ENCODE measurements at places on chromosomes 13 and 19.

DNA sequence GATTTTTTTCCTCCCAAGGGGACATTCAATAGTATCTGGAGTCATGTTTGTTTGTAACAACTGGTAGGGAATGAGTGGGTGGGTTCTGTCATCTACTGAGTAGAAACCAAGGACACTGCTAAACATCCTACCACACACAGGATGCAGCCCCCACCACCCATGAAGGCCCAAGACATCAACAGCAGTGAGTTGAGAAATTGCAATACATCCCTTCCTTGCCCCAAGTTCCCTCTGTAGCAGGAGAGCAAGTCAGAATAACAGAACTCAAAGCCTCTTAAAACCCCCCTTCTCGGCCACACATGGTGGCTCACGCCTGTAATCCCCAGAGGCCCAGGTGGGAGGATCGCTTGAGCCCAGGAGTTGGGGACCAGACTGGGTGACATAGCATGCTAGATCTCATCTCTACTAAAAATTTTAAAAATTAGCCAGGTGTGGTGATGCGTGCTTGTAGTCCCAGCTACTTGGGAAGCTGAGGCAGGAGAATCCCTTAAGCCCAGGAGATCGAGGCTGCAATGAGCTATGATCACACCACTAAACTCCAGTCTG is 2.4 kb upstream of the CYP2F1 start:
- no peak for DNase-seq

GRCh38 chr13:103087275-103087674 is 21.1 kb upstream of the SLC10A2 start:
- no peak for DNase-seq

- no peak for DNase-seq
Measured at GRCh38 chr13:79562557-79562956, 81.6 kb downstream of the NDFIP2 start.

DNA sequence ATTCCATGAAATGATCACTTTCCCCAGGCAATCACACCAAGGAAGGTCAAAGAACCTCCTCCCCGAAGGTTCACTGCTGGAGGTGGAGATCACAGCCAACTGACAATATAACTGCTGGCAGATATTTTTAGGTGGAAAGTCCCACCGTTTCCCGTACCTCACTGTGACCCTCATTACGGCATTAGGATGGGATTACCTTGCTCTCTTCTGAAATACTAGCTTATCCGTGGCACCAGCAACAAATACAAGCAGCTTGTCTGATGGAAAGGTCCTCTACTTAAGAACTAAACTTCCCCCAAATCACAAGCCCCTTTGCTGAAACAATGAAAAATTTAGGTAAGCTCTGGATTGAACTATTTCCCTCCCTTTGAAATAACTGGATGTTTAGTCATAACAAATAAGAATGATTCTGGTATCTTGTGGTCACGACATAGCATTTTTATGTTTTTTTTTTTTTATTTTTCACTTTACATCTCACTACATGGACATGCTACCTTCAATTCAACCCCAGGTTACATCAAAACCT is 178.9 kb downstream of the COL4A1 start:
- DNase-seq, result no peak

DNA sequence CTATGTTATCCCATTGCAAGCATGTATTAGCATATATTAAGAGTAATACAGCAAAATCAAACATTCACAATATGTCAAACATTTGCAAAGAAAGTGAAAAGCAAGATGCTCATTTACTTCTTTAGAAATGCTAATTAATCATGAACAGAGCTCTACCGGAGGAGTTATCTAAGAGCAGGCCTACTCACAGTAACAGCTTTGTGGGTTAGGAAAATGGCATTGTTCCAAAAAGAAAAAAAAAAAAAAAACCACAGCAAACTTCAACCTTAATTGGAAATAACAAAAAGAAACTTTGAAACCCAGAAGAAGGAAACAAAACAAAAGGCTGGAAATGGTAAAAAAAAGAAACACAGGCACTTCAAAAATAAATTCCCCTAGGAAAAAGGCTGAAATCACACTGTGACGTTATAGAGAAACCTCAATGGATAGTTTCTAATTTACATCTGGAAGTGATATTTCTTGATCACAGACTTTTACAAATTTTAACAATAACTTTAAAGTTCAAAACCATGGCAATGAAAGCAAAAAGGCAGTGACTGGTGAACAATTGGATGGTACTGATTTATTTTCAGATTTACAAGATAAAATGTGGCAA is 1236.8 kb upstream of the SPRY2 start:
- no peak for DNase-seq

DNA sequence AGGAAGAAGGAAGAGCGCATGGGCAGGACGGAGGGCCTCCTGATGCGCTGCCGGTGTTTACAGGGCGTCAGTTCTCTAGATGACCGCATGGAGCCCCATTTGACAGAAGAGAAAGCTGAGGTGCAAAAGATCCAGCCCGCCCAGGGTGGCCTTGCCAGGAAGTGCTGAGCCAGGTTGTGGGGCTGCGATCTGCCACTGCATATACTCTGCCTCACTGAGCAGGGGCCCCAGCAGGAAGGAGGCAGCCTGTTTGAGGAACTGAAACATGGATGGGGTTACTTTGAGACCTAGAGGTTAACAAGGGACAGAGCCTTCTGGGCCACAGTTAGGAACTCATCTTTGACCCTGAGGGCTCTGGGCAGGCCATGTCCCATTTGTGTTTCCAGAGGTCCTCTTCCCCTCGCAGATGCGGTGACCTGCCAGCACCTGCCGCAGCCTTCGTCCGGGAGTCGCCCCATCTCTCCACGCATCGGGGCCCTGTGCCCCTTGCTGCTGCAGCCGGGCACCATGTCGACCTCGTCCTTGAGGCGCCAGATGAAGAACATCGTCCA is 3.2 kb downstream of the EPN1 start:
- no peak for DNase-seq

DNA sequence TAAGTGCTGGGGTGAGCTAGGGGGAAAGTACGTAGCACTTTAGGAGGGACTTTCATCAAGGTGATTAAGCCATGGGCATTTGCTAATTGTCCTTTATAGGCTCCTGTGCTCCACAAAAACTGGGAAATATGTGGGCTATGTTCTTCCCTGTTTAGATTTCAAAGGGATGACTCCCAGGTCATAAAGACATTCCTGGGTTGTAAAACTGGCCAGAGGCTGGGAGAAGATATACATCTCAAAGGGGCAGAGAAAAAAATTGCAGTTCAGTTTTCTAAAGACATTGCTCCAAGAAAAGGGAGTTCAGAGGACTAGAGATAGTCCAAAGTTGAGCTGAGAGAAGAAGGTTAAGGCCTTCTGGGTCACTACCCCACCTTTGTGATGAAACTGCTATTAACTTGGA is 204.8 kb downstream of the MYO16 start:
- no peak for DNase-seq

DNA sequence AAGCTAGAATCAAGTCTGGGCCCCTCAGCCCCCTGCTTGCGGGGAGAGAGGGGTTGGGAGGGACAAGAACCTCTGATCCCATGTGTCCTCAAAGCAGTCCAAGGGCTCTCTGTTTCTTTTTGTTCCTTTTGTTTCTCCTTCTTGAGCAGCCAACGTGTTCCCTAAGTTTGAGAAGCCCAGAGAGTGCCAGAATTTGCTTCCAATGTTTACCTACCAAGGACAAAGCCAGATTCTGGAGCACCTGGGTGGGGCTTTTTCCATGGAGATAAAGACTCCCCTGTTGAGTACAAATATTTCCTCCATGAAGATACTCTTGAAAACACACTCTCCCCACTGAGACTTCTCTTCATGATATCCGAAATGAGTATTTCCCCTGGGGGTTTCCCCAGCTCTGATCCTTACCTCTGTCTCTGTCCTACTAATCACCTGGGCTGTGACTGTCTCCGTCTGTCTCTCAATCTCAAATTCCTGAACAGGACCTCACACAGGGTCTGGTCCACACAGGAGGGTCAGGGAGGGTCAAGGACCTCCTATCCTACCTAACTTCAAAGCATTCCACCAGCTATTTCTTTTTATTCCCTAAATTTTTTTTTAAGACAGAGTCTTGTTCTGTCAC is 27.4 kb downstream of the CD177 start:
- no peak for DNase-seq

- DNase-seq, result peak; percentile 89
Measured at GRCh38 chr19:9792206-9793070, 23.9 kb upstream of the ZNF846 start.

DNA sequence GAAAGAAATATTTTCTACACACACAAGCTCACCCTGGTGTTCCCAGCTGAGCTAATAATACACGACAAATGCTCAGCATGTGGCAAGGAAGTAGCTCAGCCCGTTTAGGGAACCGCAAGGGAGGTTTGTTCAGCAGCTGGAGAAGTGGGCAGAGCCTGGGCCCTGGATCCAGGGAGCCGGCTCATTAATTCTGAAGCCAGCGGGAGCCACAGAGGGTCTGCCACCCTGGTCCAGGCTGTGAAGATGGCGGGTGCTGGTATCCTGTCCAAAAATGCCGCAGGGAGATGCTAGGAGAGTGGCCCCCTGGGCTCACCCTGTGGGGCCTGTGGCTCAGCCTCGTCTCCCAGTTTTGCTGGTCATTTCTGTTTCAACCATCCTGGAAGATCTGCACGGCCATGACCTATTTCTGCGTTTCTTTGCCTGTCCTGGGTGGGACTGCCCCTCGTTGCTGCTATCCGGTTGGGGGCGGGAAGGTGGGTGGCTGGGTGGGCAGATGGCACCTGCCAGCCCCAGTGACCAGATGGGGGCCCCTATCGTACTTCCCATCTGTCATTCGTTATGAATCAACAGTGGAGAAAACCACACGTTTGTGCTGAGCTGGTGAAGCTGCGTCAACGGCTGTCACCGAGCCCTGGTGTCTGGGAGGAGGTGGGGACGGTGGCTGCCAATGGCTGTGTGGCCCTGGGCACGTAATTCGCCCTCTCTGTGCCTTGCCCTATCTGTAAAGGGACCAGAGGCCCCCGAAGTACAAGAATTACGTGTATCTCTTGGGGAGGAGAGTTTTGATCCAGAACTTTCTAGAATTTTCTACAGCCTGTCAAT is 2.7 kb upstream of the GNA15 start:
- DNase-seq, result peak; percentile 85

- DNase-seq, result no peak
Measured at GRCh38 chr13:31767175-31767900, 28.0 kb downstream of the RXFP2 start.

GRCh38 chr13:45615501-45616101 is at the start of gene ERICH6B:
ERICH6B (minus strand) TSS chr13:45615739; CDS start chr13:45597005, 18,734 bp downstream.
- no peak for DNase-seq

GRCh38 chr19:17402982-17403855 is 2.2 kb downstream of the BST2 start:
- DNase-seq, result no peak

DNA sequence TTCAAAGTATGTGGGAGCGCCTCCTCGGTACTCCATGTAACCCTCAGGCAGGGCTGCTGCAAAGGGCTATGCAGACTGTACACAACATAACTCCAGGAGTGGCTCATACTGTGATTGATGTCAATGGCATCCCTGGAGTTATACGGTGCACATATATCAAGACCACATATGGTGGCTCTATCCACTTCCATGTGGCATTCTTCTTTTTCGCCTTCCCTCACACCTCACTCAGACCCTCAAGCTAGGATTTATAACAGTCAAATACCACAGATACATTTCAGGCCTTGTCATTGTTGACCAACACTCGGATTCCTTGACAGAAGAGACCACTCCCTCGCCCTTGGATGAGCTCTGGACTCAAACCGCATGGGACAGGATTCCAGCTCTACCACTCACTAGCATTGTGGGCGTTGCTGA is 11.3 kb upstream of the UBL3 start:
- DNase-seq, result no peak

DNA sequence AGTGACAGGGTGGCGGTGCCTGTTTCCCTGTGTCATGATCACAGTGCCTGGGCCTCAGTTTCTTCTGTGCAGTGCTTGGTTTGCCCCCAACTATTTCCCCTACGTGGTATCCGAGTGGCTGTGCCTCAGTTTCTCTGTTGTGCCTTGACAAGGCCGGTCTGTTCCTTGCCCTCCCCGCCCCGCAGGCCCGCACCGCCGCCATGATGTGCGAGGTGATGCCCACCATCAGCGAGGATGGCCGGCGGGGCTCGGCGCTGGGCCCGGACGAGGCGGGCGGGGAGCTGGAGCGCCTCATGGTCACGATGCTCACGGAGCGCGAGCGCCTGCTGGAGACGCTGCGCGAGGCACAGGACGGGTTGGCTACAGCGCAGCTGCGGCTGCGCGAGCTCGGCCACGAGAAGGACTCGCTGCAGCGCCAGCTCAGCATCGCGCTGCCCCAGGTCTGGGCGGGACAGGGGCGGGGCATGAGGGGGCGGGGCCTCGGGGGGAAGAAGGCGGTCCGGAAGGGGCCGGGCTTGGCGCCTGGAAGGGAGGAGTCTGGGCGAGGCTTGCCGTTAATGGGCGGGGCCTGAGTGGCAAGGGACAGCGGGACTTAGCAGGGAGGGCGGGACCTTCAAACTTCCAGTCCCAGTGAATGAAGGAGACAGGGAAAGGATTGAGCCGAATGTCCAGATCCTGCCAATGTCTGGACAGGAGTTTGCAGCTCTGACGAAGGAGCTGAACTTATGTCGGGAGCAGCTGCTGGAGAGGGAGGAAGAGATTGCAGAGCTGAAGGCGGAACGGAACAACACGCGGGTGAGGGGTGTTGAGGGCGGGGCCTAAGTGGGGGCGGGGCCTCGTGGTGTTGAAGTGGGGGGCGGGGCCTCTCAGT is 8.6 kb downstream of the PPFIA3 start:
- peak; percentile 94 for DNase-seq

- no peak for DNase-seq
Measured at GRCh38 chr19:49408816-49409440, 14.3 kb downstream of the PTH2 start.

DNA sequence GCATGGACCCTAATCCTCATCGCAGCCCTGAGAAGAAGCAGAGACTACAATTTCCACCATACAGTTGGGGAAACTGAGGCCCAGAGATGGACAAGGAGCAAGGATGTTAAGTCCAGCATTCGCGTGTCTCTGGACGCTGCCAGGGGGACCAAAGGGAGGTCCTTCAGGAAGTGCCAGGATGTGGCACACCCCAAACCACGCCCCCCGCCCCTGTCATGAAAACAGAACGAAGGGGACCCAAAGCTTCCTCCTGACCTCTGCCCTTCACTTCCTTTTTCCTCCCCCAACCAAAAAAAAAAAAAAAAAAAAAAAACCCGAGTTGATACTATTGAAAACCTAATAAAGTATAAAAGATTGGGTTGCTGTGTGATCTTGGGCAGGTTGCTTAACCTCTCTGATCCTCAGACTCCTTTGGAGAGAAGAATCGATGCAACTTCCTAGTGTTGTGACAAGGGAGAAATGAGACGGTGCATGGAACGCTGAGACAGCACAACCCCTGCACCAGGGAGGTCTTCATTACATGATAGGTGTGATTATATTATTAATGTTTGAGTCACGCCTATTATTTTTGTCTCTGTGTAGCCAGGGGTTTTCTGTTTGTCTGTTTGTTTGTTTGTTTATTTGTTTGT is 2.7 kb upstream of the ZBTB7A start:
- DNase-seq, result peak; percentile 35

- DNase-seq, result no peak
Measured at GRCh38 chr19:39138221-39139211, 12.9 kb downstream of the PAK4 start.

GRCh38 chr13:46354156-46355087 is 32.6 kb downstream of the RUBCNL start:
- DNase-seq, result no peak

- no peak for DNase-seq
Measured at GRCh38 chr13:112728375-112729126, 38.7 kb downstream of the ATP11A start.

Data from central memory CD4-positive, alpha-beta T cell (primary cell).